Stimulated activated CD4-positive, alpha-beta T cell treated with anti-CD3 and anti-CD28 coated beads, Interleukin-15, amount 100 ng/mL, for 1 hour (primary cell): ENCODE measurements at places on chromosomes 2 and 18.

GRCh38 chr2:208467564-208467963 lies 61.0 kb downstream of the PTH2R start:
- DNase-seq: no peak

DNA sequence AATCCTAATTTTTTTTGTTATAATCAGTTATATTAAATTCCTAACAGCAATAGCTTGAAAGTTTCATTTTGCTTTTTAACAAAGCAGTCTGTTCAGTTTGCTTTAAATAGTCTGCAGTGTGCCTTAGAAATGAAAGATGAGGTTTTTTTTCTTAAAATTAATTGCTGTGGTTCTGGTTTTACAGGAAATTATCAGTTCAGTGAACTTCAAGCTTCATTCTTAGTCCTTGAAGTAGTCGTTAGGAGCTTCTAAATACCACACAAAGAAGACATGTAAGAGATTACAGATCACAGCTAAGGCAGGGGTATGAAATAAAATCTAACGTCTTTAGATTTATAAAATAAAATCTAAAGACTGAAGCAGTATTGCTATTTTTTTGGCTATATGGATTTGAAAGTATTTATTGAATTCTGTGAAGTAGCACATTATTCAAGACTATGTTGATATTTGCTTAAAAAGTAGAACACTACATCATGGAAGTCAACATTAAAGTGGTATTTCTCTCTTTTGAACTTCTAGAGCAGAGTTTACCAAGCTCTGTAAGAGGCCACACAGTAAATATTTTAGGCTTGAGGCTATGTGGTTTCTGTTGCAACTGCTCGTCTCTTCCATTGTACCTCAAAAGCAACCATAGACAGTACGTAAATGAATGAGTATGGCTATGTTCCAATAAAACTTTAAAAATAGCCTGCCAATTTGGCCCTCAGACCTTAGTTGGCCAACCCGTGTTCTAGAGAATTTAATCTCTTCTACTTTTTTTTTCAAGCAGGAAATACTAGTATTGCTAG lies 81.5 kb upstream of the STON1 start:
- no peak for DNase-seq

DNA sequence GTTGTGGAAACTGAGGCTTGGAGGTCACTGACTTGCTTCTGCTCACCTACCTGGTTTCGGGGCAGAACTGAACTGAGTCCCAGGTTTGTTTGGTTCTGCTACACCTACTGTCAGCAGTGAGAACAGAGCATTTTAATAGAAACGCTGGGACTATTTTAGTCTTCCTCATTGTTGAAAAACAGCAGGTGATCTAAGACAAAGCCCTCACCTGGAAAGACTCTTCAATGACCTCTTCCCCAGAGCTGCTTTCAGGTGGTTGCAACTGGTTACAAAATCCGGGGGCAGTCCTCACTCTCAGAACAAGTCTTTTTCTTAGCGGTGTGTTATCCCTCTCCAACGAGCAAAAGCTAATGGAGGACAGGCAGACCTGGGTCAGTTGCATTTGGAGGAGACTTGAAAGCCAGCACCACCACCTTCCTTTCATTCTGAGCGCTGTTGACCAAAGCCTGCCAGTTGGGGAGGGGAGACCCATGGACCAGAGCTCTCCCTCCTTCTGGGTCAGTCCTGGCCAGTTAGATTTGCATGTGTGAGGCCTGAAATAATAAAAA lies 217.0 kb downstream of the NCK2 start:
- DNase-seq: no peak

- no peak for DNase-seq
Observed at GRCh38 chr2:159362816-159363251, 76.3 kb upstream of the WDSUB1 start.

- DNase-seq: no peak
Observed at GRCh38 chr2:218858138-218858445, 1.5 kb upstream of the WNT6 start.

DNA sequence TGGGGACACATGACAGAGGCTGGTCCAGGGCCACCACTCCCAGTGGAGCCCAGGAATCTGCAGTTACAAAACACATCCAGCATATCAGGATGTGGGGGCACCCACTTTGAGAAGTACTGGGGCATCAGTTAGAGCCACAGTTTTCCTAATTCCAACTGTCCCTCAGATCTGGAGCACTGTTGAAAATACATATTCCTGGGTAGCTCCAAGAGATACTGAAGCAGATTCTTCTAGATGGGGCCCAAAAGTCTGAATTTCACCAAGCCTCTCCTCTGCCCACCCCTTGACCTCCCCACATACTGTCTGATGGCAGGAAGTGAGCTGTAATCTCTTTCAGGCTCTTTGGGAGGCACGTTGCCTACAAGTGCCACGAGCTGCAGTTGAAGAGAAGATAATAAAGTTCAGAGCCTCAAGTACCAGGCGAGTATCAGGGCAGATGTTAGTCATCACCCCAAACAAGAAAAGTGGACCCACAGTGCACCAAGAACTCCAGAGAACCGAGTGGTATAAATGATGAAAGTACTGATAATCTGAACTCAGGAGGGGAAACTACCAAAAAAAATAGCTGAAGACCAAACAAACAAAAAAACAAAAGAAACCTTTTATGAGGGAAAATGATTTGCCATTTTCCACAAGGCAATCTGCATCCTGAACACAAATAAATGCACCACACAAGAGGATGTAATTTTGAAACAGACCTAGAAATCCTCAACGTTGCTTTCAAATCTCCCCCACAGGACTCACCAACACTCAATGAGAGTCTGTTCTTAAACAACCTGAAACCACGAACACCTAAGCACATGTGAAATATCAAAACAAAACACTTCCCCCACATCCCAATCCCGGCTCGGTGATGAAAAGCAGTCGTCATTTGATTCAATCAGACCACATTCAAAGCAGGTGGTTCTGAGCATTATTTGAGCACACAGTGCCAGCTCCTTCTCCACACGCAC lies 98.7 kb downstream of the TCF4 start:
- DNase-seq: no peak

DNA sequence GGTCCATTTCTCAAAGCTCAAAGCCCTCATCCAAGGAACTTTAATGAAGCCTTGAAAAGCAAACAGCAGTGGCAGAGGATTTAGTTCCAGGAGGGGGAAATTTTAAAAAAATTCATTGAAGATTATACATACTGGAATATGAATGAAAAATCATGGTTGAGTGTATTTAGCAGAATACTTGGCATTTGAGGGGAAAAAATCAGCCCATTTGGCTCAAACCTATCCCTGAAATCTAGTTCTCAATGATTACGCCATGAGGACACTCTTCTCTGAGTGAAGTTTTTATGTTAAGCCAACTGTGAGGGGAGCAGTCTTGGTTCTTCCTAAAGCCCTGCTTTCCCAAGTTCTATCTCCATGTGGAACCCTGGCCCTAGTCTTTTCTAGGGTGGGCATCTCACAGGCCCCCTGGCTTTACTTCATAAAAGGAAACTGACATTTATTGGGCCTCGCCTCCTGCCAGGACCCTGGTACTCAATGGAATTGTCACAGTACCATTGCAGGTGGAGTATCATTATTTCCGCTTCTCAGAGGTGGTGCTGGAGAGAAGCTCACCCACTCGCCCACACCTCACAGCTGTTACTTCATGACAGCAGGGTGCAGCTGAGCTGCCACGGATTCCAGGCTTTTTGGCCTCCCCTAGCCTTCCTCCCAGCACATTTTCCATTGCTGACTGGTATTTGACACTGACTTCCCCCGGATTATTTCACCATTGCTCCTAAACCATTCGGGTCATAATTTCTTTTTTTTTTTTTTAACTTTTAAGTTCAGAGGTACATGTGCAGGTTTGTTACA lies 56.8 kb downstream of the NXPH2 start:
- DNase-seq: no peak

GRCh38 chr2:118291251-118291880 lies 203.1 kb downstream of the INSIG2 start:
- no peak for DNase-seq

- no peak for DNase-seq
Observed at GRCh38 chr2:66813976-66814375, 379.1 kb downstream of the MEIS1 start.

DNA sequence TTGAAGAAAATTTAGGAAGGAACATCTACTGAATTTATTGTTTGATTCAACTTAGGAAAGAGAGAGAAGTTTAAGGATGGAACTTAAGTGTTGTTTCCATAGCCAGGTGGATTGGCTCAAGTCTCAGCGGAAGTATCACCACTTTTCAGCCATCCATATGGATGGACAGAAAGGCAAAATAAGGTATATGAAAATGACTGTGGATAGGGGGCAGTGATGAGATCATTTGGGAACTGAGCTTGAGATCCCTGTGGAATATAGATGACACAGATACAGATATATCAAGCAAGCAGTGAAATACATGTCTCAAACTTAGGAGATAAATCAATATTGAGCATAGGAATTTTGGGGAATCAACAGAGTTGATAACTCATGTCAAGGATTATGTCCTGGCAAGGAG lies 1462.7 kb upstream of the NXPH2 start:
- DNase-seq: no peak

DNA sequence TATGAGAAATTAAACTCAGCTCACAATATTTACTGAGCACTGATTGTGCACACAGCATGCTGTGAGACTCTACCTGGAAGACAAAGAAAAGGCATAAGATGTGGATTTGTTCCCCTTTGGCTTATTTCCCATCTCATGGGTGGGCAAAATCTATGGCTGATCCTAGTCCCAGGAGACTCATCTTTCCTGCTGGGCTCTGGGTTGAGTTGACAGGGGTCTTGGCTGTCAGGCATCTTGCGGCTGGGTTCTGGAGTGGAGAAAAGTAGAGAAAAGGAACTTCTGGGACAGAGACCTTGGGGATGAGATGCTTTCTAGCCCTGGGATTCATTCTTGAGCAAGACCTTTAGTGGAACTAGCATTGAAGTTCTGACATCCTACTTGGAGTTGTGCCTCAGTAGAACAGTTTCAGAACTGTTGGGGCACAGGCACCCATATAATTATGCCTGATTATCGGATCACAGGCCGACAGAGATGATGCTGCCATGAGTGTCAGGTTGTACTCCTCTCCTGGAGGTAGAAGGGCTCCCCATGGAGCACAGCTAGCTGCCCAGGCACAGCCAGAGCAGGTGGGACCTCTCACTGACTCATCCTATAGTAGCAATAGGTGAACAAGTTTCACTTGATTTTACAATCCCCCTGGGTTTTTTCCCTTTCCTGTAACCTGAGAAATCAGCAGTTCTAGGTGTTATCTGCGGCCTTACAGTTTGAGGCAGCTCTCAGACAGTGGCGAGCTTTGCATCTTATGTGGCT lies 260.9 kb downstream of the CYRIA start:
- DNase-seq: no peak

- DNase-seq: no peak
Observed at GRCh38 chr2:173968551-173968950, 3.4 kb upstream of the SP3 start.
